GM06990 (cell line): ENCODE measurements at places on chromosomes 12 and 14.
A peak's percentile ranks its signal among the peaks of the same experiment; 100 is the strongest.

- no peak for DNase-seq
These were observed 828.3 kb downstream of the VRK1 start for GRCh38 chr14:97625477-97625876.

DNA sequence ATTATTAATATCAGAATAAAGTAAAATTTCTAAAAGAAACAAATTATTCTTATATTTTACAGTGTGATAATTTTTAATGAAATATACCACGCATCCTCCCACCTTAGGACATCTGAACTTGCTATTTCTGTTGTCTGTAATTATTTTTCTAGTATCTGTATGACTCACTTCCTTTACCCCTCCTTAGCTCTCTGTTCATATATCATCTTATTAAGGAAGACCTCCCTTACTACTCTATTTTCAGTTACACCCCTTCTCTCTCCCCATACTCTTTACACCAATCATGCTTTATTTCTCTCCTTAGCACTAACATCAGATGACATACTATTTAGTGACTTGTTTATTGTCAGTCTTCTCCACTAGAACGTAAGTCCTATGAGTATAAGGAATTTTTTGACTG, 34.2 kb upstream of the C12orf50 start:
- peak; percentile 24 for DNase-seq

DNA sequence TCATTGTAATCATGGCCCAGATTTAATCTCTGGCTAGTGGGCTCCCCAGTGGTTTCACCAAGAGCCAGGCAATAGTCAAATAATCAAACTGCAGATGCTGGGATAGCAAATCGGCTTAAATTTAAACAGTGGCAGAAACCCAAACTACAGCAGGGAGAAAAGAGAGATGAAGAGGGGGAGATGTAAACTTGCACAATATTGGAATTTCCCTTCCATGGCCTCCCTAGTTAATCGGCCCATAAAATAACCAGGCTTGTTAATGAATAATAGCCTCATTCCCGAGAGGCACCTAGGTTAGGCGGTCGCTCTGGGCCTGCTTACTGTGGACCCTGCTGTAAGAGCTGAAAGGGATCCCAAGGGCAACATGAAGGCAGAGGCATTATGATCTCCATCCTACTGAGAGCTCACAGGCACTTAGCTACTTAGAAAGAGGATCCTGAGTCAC, 116.2 kb downstream of the NUAK1 start:
- DNase-seq = no peak

GRCh38 chr12:61272441-61272840, 987.8 kb upstream of the USP15 start:
- DNase-seq = no peak

DNA sequence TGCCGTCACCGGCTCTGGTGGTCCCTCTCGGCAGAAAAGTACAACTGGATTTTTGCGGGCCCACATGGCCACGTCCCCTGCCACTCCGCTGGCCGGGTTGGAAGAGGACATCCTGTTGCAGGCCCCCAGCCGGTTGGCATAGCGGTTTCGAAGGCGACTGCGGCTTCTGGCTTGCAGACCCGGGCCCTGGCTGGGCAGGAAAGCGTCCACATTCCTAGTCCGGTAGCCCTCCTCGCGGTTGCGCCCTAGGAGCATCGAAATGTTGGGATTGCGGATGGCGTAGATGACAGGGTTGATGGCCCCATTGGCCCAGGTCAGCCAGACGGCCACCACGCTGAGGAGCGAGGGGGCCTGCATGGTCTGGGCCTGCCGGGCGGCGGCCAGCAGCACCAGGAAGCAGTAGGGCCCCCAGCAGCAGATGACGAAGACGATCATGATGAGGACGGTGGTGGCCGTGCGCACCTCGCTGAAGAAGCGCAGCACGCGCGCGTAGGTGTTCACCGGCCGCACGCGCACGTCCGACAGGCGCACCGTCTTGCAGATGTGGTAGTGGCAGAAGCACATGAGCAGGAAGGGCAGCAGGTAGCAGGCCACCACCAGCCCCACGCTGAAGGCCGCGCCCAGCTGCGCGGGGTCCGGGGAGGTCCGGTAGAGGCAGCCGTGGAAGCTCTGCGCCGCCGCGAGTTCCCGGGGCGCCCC, 1.2 kb downstream of the GPR135 start:
- DNase-seq = peak; percentile 63

DNA sequence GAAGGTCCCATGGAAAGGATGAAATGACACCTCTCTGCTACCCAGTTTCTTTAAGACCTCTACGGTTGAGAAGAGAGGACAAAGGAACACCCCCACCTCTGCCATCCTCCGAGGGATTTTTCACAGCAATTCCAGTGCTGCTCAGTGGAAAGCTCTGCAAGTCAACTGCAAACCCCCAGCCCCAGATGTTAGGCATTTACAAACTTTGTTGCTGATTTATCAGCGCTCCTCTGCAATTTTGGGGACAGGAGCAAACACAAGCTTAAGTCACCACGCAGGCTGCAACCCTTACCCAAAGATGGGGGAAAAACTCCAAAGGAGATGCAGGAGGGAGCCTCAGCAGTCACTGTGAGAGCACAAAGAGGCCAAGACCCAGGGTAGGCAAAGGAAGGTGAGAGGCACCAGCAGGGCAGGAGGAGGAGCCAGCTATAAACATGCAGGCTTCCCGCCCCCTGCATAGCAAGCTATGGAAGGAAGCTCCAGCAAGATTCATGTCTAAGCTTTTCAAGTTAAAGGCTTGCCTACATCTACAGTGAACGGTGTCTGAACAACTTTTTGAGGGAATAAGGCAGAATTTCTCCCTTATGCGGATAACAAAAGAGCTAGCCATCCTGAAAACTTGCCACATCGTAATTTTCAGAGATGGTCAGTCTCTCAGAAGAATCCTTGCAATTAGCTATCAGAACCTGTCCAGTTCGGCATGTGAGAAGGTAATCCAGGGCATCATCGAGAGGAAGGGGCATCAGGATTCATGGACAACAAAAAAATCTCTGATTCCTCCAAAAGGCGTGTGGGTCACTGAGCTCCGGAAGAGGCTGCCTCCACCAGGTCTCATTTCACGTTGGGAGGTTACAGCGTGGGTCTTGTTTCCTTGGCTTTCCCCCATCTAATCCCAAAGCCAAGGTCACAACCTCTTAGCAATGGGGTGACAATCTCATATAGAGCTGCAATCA, 3.9 kb downstream of the CTDSP2 start:
- no peak for DNase-seq

- DNase-seq = no peak
These were observed 808 bp downstream of the ACIN1 start for GRCh38 chr14:23093991-23094665.

- DNase-seq = no peak
These were observed 56.0 kb upstream of the HECTD1 start for GRCh38 chr14:31263485-31264133.

- no peak for DNase-seq
These were observed 294.9 kb downstream of the ETNK1 start for GRCh38 chr12:22919883-22920282.

DNA sequence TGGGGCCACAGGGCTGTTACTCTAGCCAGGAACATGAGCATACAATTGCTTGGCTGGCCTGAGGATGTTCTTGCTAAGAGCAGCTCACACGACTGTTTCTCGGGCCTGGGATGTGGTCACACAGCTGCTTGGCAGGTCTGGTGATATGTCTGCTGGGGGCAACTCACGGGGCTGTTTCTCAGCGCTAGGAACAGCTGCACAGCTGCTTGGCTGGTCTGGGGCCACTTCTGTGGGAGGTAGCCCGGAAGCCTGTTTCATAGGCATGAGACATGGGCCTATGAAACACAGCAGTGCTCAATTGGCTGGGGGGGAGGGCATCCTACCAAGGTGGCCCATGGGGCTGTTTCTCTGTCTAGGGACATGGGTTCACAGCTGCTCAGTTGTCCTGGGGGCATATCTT, 73.4 kb upstream of the DDHD1 start:
- DNase-seq = no peak

- no peak for DNase-seq
These were observed 315.7 kb downstream of the NPAS3 start for GRCh38 chr14:33254342-33254741.

GRCh38 chr14:23663711-23664110, 27.5 kb downstream of the DHRS2 start:
- DNase-seq = no peak

DNA sequence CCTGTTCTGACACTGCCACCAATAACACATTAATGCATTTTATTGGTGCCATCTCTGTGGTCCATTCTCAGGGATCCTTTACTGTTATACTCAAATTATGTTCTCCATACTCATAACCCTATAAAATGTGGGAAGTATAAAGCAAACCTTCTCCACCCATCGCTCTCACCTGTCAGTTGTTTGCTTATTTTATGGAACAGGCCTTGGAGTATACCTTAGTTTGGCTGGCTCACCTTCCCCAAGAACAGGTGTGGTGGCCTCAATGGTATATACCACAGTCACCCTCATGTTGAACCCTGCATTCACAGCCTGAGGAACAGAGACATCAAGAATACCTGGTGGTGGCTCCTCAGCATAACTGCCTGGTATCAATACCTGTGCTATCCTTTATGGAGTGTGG, 308.4 kb upstream of the STXBP6 start:
- DNase-seq = no peak

GRCh38 chr12:94290353-94290752, 142.0 kb downstream of the PLXNC1 start:
- DNase-seq = no peak

DNA sequence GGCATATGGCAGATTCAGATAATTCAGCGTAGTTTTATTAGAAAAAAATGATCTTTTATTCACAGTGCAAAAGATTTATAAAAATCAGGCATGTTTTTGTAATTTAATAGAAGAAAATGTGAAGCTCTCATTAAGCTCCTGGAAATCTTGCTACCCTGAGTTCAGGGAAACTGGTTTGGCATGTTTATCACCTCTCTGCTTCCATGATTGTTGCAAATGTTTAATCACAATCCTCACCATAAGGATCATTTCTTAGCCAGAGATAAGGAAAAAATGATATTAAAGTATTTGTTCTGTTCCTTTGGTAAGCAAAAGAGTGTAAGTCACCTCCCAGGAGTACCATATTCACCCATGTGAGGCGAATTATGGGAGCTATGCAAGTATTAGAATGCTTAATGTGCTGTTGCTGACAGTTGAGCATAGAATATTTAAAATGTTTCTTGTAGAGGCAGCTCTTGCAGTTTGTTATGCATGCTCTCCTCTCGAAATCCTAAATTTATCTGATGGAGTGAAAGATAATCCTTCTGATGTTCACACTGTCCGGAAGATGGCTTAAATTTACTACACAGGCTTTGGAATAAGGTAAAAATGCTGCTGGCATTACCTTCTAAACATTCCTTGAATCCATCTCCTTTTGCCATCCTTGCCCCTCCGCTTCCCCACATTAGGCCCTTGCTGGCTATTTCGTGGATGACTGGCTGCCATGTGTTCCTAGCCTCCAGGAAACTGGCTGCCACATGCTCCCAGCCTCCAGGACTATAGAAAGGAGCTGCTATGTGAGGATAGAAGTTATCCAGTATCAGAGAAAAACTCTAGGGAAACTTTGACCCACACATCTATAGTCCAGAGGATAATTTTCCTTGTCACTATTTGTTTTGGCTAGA, 115.8 kb upstream of the CCDC198 start:
- no peak for DNase-seq

GRCh38 chr14:25042362-25043299, 7.3 kb downstream of the STXBP6 start:
- DNase-seq = no peak

- no peak for DNase-seq
These were observed 8.7 kb downstream of the ACACB start for GRCh38 chr12:109124878-109125648.

- DNase-seq = no peak
These were observed 545.4 kb downstream of the FOXG1 start for GRCh38 chr14:29311983-29312382.

DNA sequence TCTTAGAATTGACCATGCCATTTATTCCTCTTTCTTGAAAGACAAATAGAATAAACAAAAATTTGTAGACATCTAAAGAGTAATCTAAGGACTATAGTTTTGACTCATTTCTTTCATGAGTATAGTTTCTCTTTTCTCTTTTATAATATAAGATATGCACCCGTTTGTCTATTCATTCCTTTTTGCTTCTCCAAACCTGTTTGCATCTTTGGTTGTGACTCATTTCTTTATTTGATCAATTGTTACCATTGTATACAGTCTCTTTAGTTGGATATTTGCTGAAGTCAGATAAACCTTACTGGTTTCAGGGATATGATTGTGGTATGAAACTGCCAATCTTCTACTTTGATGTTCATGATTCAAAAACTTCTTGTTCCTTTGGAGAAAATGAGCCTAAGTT, 268.7 kb downstream of the FBXL14 start:
- peak; percentile 20 for DNase-seq

- no peak for DNase-seq
These were observed 58.7 kb downstream of the POLR3B start for GRCh38 chr12:106416273-106416672.

DNA sequence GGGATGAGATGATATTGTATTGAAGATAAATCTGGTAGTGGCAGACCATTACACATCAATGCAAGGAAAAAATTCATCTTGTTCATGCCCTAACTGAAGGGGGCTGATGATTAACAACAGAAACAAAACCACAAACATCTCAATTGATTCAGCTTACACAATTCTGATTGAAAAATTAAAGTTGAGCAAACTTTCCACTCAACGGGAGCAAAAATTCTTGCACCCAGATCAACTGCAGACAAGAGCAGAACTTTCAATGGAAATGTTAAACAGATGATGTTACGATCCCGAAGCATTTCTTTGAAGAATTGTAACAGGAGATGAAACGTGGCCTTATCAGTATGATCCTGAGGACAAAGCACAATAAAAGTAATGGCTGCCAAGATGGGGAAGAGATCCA, 172.4 kb upstream of the SOX5 start:
- no peak for DNase-seq
